ENCODE measurements at places on chromosomes 5 and 9.
A peak's percentile ranks its signal among the peaks of the same experiment; 100 is the strongest.

DNA sequence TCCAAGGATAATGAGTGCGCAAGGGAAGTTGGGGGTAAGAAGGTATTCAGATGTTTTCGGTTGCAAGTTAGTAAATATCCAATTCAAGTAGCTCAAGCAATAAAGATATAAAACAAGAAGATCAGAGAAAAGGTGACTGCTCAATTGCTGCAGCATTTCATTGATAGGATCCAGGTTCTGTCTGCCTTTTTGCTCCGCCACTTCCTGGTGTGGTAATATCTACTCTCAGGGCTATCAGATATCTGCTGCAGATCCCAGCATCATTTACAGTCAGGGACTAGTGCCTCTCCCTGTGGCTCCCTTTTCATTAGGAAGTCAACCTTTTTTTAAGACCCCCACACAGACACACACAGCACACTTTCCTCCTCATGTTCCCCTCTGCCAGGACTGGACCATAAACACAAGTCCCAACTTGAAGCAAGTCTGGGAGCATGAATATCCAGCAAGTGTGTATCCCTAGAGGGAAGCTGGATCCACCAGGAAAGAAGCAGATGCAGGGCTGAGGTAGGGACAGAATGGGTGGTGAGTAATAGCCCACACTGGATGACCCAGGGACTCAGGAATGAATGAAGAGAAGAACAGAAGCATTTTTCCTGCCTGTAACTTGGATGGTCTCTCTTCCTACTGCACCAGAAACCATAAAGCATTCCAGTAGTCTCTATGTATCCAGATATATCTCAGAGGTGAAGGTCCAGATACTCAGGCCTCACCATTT is 53.7 kb downstream of the ZNF622 start:
- DNase-seq: no peak

- no peak for DNase-seq
Observed at GRCh38 chr5:179716286-179716685, 16.3 kb upstream of the MAML1 start.

DNA sequence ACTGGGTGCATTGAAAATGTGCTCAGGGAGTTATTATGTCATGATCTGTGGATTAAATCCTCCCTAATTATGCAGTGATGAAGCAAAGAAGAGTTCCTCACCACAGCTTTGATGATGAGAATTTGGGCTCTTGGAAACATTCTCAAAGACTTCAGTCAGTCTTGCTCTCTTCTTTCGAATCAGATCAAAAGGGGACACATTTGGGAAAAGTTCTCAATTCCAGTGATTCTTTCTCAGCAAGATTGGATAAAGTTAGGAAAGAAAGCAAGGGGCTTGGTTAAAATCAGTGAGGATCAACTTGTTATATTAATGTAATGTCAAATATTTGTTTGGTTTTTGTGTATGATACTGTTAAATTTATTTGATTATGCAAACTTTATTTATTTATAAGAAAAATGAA is 411.3 kb upstream of the ACTBL2 start:
- DNase-seq: no peak

GRCh38 chr5:142946547-142947426 is 176.6 kb downstream of the ARHGAP26 start:
- no peak for DNase-seq

GRCh38 chr9:5429873-5430564 is 7.7 kb downstream of the PLGRKT start:
- DNase-seq: no peak

DNA sequence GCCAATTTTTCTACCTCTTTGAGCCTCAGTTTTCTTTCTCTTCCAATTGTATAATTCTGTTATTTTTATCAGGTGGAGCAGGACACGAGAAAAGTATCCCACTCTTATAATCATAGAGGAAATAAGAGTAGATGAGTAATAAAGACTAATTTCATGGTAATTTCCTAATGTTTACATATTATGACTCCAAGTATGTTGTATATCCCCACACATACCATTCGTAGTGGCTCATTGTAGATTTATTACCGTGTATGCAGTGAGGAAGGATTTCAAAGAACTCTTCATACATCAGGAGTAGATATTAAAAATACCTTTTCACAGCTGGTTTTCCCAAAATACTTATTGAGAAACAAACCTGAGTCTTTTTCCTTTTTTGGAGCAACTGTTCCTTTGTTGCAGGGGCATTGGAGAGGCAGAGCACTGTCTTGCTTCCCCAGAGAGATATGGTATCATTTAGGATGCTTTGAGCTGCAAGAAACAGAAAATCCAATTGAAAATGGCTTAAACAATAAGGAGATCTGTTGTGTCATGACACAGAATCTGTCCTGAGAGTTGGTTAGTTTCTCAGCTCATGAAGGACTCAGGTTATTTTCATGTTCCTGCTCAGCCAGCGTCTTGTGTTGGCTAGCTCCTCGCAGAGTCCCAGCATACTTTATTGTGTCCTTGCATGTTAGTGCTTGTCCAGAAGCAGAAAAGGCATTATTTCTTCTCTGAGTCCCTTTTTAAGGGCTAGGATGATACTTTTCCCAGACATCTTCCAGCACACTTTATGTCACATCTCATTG is 291.2 kb downstream of the ARHGAP26 start:
- no peak for DNase-seq

DNA sequence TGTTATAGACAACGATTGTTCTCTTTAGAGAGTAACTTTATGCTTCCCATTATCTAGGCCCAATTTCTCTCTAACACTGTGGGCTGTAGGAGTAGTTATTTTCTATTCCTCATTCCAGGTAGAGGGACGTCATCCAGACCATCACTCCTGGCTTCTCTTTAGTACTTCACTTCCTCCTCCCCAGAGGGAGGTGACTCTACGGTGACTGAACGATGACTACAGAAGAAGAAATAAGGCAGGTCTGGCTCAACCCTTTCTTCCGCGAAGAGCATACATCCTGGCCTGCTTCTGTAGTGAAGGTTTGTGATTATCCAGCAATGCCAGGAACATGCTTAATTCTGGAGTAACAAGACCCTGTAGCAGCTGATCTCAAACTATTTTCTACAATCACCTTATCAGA is 50.8 kb downstream of the HMGCR start:
- no peak for DNase-seq

- DNase-seq: no peak
Observed at GRCh38 chr9:89619019-89619418, 14.2 kb downstream of the GADD45G start.

GRCh38 chr9:3508078-3508431 is 17.7 kb downstream of the RFX3 start:
- DNase-seq: peak; percentile 69

GRCh38 chr5:14581106-14581890 is at the start of gene OTULINL:
TSS of gene OTULINL (plus strand) at chr5:14581792. CDS start at chr5:14581895, 103 bp downstream.
- DNase-seq: no peak

DNA sequence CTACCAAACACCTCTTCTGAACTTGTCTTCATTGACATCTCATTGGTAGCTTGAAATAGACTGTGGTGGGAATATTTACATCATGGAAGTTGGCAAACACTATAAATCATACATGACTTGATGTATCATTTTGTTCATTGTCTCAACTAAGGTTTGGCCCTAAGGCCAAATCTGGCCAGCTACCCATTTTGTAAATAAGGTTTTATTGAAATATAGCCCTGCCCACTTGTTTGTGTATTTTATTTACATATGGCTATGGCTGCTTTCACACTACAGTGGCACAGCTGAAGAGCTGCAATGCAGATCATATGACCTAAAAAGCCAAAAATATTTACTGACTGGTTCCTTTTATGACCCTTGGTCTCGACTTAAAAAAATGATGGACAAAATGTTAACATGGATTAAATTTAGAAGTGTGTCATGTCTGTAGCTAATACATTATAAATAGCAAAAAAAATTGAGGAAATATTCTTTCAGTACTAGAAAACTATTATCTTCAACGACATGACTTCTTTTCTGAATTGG is 22.1 kb downstream of the FAM240B start:
- no peak for DNase-seq

DNA sequence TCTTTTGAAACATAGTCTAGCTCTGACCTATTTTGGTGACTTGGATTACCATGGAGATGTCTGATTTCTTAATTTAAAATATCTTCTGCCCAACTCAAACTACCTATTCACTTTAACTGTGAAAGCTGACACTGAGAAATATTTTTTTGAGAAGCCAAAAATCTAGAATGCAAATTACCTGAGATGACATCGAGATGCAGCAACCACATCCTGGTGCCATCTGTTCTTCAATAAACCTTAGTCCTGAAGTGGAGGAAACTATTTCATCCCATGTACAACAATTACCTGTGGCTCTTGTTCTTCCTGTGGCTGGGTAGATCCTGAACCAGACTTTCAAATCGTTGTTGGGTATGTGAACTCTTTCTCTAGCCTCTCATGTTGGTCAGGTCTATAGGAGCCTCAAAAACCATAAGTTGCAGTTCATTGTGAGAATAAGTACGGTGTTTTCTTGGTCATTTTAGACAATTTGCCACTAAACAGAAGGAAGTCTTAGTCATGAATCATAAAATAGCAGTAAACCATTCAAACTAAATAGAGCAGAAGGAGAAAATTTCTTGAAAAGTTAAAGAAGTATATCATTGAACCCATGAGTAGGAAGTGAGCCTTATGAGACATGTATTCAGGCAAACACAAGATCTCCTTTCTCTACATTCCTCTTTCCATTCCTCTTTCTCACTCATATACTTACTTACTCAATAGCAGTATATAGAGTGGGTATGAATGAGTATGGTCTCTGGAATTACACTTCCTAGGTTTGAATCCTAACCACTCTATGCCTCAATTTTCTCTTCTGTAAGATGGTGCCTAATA is 176.0 kb downstream of the HMHB1 start:
- DNase-seq: no peak

GRCh38 chr5:65213921-65214525 is 267.7 kb downstream of the ADAMTS6 start:
- no peak for DNase-seq

- no peak for DNase-seq
Observed at GRCh38 chr9:38031594-38031993, 37.4 kb downstream of the SHB start.

- DNase-seq: peak; percentile 63
Observed at GRCh38 chr9:90808890-90809685, 7.5 kb downstream of the SYK start.

DNA sequence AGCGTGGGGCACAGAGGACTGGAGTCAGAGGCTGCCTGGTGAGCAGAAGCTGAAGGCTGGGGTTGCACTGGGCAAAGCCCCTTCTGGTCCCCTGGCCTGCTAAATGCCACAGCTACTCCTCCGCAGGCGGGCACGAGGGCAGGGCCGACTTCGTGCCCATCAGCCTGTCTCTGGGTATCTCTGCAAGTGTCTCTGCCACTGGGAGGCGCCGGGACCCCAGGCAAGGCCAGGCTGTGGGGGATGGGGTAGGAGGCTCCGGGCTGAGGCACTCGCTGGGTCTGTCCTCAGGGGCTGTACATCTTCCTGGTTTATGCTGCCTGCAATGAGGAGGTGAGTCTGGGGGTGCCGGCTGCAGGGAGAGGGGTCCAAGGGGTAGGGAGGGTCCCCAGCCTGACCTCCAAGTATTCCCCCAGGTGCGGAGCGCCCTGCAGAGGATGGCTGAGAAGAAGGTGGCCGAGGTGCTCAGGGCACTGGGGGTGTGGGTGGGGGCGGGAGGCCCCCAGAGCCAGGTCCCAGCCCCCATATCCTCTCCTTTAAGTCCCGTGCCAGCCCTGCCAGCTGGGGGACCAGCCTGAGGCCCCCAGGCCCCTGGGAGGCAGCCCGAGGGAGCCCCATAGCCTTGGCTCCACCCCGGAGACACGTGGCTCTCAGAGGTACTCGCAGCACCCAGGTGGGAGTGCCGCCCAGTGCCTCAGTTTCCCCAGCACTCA is 25.1 kb downstream of the ADGRD2 start:
- no peak for DNase-seq

DNA sequence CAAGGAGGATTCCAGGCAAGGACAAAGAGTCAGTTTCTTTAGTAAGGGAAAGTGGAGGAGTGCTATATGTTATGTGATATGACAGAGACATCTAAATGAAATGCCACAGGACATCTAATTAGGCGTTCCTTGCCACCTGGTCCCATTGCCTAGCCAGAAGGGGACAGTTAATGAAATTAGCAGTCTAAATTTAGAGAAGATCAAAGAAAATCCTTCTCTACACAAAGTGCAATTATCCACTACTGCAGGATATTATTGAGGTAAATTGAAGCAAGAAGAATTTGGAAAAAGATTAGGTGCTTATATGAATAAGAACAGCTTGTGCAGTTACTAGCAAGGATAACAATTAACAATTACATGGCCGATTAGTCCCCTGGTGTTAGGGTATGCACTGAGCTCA is 495.3 kb upstream of the NMUR2 start:
- no peak for DNase-seq

GRCh38 chr5:14464096-14464495 is 117.5 kb upstream of the OTULINL start:
- no peak for DNase-seq

DNA sequence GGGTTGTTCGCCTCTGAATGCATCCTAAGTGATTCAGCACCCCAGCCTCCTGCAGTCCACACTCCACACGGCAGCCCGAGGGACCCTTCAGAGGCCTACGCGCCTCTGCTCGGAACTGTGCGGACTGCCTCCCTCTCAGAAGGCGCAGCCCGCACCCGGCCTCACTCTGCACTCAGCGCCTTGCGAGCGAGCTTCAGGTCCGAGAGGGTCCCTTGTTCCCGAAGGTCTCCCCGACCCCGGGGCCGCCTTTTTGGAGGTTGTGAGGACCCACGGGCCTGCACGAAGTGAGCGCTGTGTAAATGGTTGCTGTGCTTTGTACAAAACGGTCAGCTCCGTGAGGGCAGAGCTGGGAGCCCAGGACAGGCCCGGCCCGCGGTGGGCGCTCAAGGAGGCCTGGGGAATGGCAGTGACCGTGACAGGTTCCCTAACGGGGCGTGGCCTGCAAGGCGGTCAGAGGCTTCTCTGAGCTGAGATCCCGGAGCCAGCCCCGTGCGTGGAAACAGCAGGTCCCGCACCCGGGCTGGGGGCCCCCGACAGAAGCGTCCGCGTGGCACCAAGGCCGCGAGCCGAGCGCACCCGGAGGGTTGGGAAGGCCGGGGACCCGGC is 698 bp upstream of the CACNA1B start:
- DNase-seq: no peak

GRCh38 chr9:16413509-16414016 is 456.9 kb downstream of the BNC2 start:
- no peak for DNase-seq

DNA sequence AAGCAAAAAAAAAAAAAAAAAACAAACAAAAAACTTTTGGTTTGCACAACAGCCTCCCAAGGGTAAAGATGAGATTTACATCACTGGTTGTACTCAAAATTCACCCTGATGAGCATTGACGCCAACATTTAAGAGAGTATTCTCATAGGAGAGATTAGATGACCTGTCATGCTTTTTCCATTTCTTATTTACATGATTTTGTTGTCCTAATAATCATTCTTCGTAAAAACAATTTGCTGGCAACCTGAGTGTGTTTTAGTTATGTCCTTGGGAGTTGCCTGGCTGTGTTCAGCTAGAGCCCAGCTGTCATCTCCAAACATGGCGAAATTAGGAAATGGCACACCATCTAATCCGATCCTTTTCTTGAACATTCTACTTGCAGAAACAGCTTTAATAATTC is 186.4 kb upstream of the MRPS30 start:
- no peak for DNase-seq

- no peak for DNase-seq
Observed at GRCh38 chr5:154723740-154724505, 31.3 kb upstream of the LARP1 start.
